ENCODE measurements at places on chromosomes 1 and 21.

- no peak for DNase-seq
These were observed 104.2 kb downstream of the KIAA0319L start for GRCh38 chr1:35453031-35453430.

DNA sequence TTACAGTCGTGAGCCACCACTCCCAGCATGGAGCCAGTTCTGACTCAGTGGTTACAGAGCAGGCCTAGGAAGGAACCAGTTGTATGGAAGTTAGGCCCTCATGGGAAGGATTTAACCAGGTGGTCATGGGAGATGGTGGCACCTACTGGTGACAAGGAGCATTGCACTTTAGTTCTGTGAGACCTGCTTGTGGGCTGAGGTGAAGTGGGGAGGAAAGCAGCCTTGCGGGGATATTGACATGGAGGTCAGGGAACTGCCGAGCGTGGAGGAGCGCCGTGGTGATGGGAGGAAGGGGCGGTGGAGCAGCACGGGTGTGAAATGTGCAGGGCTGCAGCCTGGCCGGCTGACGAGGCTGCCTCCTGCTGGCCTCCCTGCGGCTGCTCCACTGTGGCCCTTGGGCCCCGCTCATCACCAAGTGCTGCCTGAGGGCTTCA lies 100.4 kb downstream of the GALNT2 start:
- peak; percentile 16 for DNase-seq

- DNase-seq = no peak
These were observed 4.9 kb upstream of the S100A3 start for GRCh38 chr1:153553830-153554541.

DNA sequence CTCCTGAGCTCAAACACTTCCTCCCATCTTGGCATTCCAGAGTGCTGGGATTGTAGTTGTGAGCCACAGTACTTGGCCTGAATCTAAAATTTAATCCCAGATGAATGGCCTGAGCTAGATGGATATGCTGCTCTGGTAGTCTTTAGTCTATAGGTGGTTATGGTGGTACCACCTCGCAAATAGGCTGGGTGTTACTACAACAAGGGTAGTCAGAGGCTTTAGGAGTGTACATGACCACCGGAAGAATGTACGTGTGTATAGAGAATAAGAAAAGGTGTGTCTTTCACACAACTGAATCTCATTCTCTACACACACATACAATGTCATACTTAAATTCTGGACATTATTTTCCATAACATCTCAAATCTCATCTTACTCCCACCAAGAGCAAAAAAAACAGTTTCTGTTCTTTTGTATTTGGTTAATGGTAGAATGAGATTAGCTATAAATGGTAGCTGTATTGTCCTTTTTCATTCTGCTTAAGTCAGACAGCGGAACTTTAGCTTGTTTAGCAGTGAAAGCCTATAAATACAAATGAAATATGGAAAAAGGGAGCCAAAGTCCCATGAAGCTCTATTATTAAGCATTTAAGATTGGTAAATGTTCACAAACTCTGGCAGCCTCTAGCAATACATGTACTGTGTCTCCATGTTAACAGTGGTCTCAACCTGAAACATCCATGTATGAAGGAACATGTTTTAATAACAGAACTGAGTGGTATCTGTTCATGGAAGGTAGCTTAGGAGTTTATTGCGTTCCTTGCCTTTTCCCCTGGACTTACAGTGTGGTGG lies 16.2 kb downstream of the CAP1 start:
- no peak for DNase-seq

DNA sequence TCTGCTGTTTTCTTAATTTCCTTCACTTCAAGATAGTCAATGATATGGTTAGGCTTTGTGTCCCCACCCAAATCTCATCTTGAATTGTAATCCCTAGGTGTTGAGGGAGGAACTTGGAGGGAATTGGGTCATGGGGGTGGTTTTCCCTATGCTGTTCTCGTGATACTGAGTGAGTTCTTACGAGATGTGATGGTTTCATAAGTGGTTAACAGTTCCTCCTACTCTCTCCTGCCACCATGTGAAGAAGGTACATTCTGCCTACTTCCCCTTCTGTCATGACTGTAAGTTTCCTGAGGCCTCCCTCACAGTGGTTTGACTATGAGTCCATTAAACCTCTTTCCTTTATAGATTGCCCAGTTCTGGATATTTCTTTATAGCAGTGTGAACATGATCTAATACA lies 74.0 kb upstream of the SAMSN1 start:
- DNase-seq = no peak

DNA sequence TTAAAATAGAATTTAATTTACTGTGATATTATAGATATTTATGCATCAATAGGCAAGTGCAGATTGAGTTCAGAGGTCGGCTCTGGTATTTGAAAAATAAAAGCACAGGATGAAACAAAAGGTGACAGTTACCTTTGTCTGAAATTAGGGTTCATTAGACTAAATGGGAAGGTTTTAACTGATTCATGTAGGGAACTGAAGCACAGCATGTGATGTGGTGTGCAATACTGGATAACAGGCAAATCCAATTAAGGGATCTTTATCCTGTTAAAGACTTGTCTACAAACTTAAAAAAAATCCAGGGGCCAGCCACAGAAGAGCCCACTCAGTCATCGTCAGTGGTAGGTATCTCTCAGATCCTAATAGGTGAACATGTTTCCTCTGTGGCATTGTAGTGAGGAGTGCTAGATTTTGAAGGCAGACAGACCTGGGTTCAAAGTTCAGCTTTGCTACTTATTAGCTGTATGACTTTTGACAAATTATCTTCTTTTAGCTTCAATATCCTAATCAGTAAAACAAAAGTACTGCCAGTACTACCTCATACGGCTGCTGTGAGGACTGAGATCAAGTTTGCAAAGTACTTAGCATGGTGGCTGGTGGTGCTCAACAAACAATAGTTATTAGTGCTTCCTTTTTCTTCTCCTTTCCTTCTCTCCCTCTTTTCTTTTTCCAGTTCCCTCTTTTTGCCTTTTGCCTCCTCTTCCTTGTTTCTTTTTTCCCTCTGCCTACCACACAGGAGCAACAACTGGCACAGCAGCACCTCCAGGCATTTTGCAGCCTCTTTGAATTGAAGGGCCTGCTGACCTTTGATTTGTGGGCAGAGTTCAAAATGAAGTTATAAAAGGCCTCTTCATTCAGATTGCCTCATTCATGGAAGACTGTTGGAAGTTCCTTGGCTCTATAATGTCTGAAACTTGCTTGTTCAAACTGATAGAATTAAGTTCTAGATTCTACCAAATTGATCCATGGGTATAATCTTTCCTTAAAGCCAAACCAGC lies 44.9 kb upstream of the FOXD3 start:
- no peak for DNase-seq

DNA sequence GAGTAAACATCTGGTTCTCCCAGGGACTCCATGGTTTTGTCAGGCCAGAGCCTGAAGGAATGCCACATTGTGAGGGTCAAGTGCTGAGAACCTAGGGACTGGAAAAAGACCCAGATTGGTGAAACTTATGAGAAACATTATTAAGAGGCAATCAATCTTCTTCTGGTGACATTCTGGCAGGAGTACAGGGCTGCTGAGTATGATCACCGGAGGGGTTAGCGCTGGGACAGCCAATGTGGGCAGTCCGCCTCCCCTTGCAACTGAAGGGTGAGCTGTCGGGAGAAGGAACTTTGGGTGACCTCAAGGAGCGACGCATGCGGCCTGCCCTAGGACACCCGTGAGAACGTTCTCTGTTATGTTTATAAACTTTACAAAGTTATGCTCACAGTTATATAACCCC lies 429.0 kb downstream of the LMO4 start:
- no peak for DNase-seq
